ENCODE measurements at places on chromosomes 5 and 9.

GRCh38 chr5:113212244-113212920 is 222.4 kb downstream of the TSSK1B start:
- no peak for DNase-seq

DNA sequence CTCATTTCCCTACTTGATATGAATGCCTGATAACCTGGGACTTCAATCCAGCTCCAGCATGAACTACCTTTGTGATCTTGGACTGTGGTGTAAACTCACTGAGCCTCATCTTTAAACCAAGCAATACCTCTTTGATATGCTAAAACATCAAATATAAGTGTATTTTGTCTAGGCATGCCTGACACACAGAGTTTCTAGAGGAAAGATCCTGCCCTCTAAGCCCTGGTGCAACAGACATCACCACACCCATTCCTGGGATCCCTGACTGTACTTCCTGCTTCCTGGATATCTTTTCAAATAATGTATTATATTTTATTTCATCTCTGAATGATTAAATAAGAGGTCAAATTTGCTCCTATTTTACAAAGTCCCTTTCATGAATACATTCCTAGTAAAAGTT is 55.8 kb downstream of the ANXA2R start:
- DNase-seq: no peak

DNA sequence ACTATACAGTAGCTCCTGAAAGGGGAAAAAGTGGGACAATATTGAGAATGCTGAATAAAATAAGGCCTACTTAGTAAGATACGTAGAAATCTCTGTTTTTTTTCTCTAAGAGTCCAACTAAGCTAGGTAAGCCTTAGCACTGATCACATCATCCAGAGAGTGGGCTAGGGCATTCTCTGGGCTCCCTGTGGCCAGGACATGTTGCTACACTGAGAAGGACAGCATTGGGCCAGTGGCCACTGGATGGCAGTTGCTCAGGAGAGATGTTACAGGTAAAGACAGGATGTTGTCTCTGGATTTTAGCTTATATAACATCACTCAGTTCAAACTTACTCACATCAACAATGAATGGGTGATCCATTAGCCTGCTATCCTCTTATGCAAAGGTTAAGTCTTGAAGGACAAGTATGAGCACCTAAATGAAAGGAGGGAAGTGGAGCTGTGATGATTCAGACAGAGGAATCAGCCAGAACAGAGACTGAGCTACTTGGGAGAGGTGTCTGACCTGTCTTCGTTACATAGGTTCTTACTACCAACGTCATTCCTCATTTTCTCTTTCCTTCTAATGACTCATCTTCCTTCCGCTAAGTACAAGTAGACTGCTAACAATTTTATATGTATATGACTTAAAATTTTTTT is 226.6 kb upstream of the ADCY2 start:
- no peak for DNase-seq

GRCh38 chr5:67792891-67793290 is 422.7 kb upstream of the PIK3R1 start:
- no peak for DNase-seq

DNA sequence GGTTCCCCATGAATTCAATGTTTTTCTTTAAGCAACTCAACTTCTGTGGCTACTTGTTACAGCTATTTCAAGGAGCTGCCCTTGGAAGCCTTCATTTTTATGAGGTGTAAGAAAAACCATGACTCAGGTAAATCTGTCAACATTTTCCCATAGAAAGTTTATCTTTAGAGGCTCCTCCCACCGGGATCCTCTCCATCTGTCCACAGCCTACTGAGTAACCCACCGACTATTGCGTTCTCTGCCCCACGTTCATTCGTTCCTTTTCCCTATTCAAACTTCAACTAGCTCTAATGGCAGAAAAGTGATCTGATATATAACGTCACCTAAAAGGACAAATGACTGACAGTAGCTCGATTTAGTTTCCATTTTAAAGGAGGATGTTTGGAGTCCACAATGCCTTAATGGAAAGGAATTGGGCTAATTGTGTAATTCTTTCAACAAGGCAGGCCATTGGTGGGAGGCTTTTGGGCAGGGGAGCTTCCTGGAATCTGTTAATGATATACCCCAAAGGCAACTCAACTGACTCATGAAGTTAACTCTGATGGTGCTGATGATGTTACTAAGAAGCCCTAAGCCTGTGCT is 29.3 kb upstream of the NR3C1 start:
- DNase-seq: no peak

GRCh38 chr5:115543365-115544042 is 1.1 kb downstream of the FEM1C start:
- no peak for DNase-seq

DNA sequence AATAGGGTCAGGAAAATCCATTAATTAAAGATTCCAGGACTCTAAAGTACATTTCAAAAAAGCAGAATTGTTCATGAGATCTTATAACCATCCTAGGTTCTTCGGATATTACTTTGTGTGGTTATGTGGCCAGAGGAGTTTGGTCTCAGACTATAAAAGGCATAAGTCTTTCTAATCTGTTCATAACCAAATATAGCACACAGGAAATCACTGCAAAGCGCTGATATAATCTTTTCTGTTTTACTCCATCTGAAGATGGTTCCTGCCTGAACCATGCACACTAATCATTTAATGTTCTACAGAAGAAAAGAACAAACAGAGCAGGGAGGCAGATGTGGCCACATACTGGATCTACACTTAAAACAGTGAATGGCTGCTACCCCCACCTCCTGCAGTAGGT is 182.8 kb downstream of the SEMA5A start:
- DNase-seq: no peak

- no peak for DNase-seq
Observed at GRCh38 chr5:131491749-131492148, 143.3 kb downstream of the RAPGEF6 start.

DNA sequence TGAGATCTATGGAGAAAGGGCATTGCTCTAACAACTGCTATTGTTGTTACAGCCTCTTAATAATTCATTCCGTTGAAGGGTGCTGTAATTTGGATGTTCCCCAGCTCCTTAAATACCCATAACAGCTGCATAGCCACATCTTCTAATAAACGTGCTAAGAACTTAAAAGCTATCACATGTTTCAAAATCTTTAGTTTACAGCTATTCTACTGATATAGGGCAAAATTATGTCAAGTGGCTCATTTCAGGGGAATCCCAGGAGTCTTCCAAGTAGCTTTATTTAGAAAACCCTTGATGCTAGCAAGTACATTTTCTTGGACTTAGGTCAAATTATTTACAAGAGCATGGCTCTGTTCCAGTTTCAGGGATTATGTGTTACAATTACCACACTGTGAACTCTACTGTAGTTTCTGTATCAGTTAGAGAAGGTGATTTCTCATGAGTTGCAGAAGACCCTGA is 990.4 kb upstream of the ACO1 start:
- no peak for DNase-seq

GRCh38 chr9:108399851-108400250 is 455.9 kb downstream of the ACTL7B start:
- DNase-seq: no peak

DNA sequence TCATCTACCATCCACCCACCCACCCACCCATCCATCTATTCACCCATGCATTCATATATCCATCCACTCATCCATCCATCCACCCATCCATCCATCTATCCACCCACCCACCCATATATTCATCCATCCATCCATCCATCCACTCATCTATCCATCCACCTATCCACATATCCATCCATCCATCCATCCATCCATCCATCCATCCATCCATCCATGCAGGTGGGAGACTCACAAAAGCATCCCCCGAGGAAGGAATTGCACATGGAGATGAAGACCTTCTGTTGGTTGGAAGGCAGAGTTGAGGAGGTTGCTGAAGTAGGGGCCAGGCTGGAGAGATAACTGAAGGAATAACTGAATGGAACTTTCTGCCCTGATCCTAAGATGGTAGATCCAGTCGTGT is 126.9 kb downstream of the RGS3 start:
- no peak for DNase-seq

DNA sequence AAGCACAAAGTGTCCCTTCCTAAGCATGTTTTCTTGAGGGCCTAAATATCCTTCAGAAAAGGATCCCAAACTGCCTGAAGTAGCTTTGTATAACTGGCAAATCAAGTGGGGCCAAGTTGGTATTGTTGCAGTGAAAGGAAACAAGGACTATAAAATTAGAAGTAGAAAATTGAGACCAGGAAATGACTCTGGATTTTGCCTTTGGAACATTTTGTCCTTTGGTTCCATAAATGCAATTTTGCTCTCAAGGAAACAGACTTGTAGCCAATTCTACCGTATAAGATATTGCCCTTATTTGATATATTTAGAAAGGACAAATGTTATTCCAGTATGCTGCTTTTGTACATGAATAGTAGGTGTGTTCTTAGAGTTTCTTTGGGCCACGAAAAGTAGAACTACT is 34.4 kb downstream of the RABGAP1 start:
- DNase-seq: no peak

- DNase-seq: no peak
Observed at GRCh38 chr5:40826489-40827187, 8.4 kb downstream of the RPL37 start.

DNA sequence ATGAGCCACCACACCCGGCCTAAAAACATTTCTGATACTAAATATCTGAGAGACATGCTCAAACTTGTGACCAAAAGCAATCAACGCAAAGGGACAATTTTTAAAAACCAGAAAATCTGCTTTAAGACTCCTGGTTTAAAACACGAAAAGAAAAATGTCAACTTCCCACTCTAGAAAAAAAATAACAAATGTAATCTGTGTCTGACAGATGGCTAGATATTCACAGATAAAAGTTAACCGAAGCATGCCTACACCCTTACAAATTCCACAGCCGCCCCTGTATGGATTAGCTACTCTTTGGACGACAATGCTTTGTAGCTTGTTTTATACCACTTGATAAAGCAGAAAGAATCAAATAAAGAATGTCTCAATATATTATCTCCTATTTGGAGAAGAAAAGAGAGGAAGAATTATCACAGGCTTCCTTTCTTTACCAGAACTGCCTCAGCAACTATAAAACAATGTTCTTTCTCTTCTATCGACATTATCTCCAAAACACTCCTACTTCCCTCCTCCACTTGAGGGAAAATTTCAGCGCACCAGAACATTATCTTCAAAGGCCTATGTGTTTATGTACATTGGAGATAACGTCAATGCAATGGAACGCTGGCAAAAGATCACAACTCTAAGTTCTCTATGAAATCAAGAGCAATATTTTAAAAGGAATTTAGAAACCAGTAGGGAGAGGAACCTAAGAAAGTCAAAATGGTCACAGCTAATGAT is 26.2 kb downstream of the CEMIP2 start:
- DNase-seq: no peak

DNA sequence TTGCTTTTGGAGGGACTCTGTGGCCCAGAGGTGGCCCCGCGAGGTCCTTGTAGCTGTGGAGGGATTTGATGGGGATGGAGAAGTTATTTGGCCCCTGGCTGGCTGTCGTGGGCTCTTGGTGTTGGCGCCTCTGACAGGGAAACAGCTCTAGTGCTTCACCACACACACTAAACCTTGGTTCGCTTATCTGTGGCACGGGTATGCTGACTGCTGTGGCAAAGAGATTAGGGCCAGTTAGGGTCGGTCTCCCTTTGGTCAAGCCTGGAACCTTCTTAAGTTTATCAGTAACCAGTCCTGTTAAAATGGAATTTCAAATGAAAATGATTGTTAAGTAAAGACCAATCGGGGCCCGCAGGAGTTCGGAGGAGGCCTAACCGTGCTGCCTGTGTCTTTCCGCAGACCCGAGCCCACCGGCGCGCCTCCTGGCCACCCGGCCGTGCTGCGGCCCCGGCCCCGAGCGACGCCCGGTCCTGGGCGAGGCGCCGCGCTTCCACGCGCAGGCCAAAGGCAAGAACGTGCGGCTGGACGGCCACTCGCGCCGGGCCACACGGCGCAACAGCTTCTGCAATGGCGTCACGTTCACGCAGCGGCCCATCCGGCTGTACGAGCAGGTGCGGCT is 28.4 kb downstream of the NEURL1B start:
- no peak for DNase-seq

DNA sequence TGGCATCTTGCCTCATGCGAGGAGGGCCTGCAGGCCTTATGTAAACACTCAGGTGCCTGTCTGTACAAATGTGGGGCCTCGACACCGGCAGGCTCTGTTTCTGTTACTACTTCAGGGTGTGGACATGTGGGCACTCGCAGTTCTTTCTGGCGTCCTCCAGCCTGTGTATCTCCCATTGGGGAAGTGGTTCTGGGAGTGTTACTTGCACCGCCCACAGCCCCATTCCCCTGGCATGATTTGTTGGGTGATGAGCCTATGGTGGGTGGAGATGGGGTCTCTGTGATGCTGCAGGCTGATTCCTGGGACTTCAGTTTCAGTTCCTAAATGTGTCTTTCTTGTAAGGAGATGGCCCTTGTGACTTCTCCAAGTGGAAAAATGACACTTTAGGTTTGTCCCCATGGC is 82.1 kb upstream of the PITX1 start:
- no peak for DNase-seq
